NCI-H1694 treated with DMSO at 0.1 percent for 48 hours (cell line): ENCODE measurements at places on chromosomes 6 and 20.

DNA sequence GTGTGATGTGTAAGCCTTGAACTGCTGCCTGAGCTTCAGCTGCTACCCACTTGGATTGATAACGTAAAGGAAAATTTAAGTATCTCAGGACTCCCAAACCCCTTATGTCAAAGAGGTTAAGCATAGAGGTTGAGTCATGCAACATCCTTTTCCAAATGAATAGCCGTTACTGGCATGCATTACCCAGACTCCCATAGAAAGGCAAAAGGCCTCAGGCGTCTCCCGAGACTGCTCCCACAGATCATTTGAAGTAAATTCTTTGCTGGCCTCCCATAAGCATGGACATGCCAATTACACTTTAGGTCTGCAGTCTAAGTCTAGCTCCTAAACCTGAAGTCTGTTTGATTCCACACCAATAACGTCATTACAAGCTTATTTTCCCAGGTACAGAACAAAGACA lies 14.7 kb downstream of the IPCEF1 start:
- no peak for DNase-seq

DNA sequence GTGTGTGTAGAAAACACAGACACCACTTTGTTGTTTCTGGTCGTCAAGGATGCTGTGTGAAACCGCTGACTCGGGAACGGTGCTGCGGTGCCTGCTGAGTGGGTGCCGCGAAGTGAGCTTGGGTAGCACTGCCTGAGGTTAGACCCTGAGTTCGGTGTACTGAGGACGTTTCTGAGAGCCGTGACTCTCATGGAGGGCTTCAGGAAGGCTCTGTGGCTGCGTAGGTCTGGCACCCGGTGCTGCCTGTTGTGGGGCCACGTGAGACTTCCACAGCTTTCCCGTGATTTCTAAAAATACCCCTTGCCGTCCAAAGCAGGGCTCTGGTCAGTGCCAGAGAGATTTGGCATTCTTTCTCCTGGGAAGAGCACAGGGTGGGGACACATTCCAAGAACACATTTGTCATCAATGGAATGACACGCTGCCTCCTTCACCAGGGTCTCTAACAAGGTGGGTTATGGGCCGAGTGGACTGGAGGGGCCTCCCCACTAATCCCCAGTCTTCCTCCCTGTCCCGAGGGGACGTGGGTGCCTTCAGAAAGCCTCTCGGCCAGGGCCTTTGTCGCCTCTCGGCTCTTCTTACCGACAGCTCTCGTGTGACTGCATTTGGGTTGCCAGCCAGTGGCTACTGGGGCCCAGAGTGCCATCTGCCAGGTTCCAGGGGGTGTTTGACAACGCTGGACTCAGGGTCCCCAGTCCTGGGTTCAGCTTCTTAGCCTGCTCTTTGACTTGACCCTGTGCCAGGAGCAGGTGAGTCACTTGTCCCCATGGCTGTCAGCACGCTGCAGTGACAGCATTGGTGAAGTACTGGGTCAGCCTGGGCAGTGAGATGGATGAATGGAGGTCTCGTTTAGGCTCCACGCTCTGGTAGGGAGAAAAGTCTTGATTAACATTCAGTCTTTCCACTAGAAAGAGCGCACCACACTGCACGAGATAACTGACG lies 62.2 kb downstream of the SYNJ2 start:
- DNase-seq: no peak

DNA sequence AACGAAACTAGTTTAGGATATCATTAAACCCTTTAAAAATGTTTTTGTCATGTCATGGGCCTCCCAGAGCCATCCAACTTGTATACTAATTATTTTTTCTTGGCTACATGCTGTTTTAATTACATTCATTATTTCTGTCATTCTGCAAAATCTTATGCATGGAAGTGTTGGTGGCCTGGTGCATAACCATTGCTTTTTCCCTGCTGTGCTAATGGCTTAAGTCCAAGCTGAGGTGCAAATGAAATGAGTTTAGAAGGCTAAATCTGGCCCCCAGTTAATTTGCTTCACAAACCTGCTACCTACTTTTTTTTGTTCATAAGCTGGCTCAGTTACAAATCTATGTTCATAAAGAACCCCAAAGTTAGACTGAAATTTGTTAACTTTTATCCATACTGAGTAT lies 1249.9 kb downstream of the EPHA7 start:
- DNase-seq: no peak

GRCh38 chr6:75424618-75425548 lies 68.7 kb downstream of the FILIP1 start:
- DNase-seq: no peak
